Right lung (tissue), 10 donors: ENCODE measurements at places on chromosomes 3 and 15. TPM values are rescaled to one million over a fixed set of nuclear protein-coding genes. Genes with fewer than 3 reads are reported as not detected.
A peak's percentile ranks its signal among the peaks of the same experiment; 100 is the strongest.

DNA sequence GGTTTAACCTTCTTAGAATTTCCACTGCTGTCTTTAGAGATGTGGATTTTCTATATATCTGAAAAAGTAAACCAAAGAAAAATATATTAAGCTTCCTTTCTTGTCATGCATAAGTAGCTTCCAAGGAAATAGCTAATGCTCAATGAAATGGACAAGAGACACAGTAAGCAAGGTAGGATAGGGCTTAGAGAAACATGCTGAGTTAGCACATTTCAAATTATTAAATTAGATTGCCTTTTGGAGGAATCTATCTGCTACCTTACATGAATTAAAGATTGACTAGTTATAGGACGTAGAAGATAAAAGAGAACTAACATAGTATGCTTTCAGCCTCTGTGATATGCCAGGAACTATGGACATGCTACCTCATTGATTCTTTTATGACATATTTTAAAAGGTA lies 824.6 kb downstream of the TUSC7 start:
- DNase-seq: no peak

PLSCR2 gene
- 0.93 TPM for polyA plus RNA-seq

ARL8B gene
- 76.2 TPM for polyA plus RNA-seq

PLCH1 gene
- 29.5 TPM for polyA plus RNA-seq

TNFAIP8L3 gene
- polyA plus RNA-seq: 4.3 TPM

BCHE gene
- polyA plus RNA-seq: 57.9 TPM

PARP15 gene
- polyA plus RNA-seq: 0.94 TPM

FNDC3B gene
- 40.2 TPM for polyA plus RNA-seq

LRRK1 gene
- 2.8 TPM for polyA plus RNA-seq

GRCh38 chr3:178203165-178203564 lies 333.1 kb upstream of the KCNMB2 start:
- no peak for DNase-seq

DNA sequence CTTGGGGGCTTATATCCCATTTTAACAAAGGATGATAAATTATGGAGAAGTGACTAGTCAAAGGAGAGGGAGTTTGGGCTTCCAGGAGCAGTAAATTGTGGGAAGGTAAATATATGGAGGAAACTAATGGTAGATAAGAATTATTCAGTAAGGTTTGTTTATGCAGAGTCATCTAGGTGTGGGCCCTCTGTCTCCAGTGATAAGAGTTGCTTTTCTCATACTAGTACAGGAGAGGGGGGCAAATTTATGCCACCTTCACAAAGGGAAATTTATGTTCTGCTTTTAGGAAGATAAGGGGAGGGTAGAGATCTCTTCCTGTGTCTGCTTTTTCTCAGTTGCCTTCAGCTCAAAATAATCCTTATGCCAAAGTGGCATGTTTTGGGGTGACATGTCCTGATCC lies 383.7 kb upstream of the PPP2R3A start:
- no peak for DNase-seq

DNA sequence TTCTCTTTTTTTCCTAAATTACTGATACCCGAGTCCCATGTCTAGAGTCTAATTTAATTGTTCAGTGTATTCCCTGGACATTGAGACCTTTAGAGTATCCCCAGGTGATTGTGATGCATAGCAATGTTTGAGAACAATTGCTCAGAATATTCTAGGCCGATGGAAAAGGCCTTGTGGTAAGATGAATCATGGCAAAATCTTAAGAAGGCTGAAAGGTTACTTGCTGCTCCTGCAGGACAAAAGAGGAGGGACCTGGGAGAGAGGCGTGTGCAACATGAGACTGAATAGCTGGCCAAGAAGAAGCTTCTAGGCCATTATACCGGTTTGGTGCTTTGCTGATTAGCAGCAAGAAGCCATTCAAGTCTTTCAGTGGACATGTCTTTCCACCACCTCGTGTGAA lies 256.6 kb downstream of the ROBO2 start:
- no peak for DNase-seq

DNA sequence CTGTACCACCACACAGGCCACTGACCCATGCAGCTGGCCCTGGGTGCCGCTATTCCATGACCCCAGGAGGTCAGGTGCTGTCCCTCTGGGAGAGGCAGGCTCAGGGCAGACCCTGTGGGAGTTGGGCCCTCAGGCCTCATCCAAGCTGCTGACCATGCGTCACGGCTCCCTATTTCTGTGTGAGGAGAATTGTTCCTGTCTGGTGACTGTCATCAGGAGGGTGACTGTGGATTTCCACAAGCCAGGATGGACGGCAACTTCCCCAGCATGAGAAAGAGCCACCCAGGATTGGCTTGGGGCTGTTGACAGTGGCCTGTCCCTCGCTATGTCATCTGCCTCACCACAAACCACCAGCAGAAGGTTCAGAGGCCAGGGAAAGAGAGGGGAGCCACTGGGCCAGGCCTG lies 41.4 kb downstream of the ZDHHC19 start:
- no peak for DNase-seq

BSN gene
- polyA plus RNA-seq: 0.97 TPM

CHP1 gene
- 54.4 TPM for polyA plus RNA-seq

DNA sequence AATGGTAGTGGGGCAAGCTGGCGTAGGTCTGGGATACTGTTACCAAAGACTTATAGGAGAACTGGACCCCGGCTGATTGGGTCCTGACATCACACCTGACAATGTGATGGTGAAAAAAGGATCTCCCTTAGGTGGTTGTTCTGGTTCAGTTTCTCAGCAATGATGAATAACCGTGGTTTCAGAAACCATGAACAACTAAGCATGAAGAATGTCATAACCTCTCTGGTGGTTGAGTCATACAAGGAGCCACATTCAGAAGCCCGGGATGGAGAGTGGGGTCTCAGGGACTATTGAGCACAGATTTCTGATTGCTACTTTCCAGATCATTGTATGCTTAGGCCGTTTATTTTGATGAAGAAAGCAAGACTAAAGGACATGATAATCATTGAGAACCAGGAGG lies 17.4 kb downstream of the GPR160 start:
- no peak for DNase-seq

DNA sequence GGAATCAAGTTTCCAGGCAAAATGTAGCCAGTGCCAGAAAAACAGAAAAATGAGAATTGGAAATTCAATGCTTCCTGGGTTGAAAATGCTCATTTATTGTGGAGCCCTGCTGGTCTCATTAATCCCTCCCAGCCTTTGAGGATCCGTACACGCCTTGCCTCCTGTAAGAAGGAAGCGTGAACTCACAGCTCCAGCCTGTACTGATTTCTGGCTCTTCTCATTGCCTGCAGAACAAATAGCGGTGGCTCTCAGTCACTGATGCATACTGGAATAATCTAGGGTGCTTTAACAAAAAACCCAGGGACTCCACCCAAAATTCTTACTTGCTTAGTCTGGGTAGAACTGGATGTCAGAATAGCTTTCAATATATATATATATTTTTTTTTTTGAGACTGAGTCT lies 29.3 kb upstream of the SLC24A5 start:
- no peak for DNase-seq

ATP6V1A gene
- 51.0 TPM for polyA plus RNA-seq

- DNase-seq: no peak
These were observed 100.2 kb upstream of the TLE3 start for GRCh38 chr15:70197945-70198361.

DNA sequence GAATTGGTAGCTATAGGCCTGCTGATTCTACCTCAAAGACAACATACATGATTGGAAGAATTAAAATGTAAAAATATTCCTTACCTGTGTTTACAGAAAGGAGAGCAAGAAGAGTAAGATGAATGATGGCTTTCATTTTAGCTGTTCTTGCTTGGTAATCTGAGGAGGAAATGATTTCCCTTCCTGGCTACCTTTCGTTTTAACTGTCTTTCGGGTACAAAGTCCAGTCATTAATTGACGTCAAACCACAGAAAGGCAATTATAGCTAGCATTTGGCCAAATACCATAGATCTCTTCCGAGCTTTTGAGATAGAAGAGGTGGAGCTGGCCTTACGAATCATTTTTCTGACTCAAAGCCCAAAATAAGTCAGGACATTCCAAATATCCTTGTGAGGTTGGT lies at the start of gene MUC13:
TSS of gene MUC13 (minus strand) at position 175 of the 400 bp plus-strand sequence. CDS start at position 136, 39 bp downstream.
- DNase-seq: no peak

PCOLCE2 gene
- polyA plus RNA-seq: 3.9 TPM

DNA sequence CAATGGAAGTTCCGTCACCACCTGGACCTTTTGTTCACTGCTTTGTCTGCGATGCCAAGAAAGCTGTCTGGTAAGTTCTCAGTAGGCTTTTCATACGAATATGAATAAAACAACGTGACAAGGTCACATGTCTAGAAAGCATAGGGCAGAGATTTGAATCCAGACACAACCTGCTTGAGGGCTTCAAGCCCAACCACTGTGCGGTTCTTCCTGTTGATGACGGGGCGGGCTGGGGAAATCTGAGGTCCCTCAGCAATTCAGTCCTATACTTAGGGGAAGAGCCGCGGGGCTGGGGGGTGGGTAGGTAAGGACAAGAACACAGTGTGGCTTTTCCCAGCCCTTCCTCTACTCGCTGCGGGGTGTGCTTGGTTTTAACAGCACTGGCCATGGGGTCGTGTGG lies 32.4 kb upstream of the SMAD3 start:
- no peak for DNase-seq

DNA sequence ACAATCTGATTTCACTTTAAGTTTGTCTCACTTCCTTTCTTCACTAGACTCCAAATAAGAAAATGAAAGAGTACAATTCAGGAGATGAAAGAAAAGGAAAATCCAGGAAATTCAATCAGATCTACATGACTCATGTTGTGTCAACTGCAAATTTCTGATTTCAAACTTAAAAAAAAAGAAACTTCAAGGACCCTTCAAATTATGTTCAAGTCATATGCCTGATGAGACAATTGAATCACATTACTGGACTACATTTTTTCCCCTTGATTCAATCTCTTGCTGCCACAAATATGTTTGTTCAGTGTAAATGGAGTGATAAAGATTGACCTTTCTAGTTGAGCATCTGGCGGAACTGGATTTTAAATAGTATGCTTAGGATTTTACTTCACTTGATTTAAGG lies 37.4 kb downstream of the FRMD5 start:
- DNase-seq: peak; percentile 3

TLR9 gene
- polyA plus RNA-seq: 0.59 TPM

- DNase-seq: no peak
These were observed 13.4 kb downstream of the TRA2B start for GRCh38 chr3:185924375-185924774.

- DNase-seq: no peak
These were observed 65.6 kb downstream of the ZBTB20 start for GRCh38 chr3:115081444-115081843.

CYP11A1 gene
- polyA plus RNA-seq: 0.54 TPM

- no peak for DNase-seq
These were observed 438.2 kb upstream of the ARRDC4 start for GRCh38 chr15:97522347-97522746.

DNA sequence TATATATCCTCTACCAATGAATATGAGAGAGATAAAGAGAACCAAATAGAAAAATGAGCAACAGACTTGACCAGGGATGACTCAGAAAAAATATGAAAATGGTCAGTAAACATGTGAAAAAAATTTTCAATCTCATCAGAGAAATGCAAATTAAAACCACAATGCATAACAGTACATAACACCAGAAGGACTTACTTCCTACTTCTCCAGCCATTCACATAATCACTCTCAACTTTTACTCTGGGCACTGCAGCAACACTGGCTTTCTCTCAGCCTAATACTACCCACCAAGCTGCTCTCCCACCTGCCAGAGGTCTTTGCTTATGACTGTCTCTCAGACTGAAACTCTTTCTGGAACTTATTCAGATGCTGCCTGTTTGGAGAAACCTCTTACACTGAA lies 49.4 kb downstream of the DPH6 start:
- DNase-seq: no peak

DNA sequence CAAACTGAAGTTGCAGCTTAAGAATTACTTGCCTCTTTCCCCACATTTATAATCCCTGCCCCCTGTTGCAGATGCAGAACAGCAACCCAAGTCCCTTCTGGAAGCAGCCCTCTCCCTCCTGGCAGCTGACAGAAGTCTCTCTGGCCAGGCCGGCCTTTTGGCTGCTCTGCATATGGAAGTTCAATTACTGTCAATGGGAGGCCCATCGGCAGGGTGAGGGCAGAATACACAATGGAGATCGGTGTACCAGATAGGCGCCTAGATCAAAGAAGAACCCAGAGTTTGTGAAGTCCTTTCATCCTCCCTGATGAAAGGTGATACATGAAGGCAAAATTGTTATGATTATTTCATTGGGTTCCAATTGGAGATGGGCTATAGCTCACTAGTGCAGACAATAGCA lies 327.9 kb upstream of the CTNNB1 start:
- no peak for DNase-seq

DNA sequence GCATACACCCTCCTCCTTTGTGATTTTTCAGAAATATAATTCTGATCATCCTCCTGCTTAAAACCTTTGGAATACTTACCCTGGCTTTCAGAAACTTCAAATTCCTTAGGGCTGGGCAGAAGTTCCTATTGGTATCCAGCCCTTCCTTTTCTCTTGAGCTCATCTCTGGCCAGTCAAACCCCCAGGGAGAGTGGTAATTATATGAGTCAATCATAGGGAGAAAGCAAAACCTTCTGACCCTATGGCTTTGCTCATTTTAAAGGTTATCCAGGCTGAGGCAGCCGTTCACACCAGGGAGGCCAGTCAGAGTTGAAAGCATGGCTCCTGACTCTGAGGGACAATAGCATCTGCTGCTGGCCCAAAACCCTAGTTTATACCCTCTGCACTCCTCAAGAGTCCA lies 23.9 kb upstream of the CTNNB1 start:
- no peak for DNase-seq

- DNase-seq: no peak
These were observed 3.8 kb downstream of the NLGN1 start for GRCh38 chr3:173401369-173401768.

FBXO45 gene
- polyA plus RNA-seq: 16.8 TPM
